ENCODE measurements at places on chromosomes 7 and 10.

DNA sequence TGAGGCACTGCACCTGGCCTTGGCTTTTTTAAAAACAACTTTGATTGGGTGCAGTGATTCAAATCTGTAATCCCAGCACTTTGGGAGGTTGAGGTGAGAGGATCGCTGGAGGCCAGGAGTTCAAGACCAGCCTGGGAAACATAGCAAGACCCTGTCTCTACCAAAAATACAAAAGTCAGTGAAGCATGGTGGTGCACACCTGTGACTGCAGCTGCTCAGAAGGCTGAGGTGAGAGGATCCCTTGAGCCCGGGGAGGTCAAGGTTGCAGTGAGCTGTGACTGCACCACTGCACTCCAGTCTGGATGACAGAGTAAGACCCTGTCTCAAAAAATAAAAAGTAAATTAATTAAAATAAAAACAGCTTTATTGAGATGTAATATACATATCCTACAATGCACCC, 84.9 kb downstream of the NPTX2 start:
- DNase-seq: no peak

GRCh38 chr10:114472877-114473253, 68.6 kb upstream of the AFAP1L2 start:
- DNase-seq: no peak

GRCh38 chr7:20595971-20596370, 19.5 kb upstream of the ABCB5 start:
- no peak for DNase-seq

DNA sequence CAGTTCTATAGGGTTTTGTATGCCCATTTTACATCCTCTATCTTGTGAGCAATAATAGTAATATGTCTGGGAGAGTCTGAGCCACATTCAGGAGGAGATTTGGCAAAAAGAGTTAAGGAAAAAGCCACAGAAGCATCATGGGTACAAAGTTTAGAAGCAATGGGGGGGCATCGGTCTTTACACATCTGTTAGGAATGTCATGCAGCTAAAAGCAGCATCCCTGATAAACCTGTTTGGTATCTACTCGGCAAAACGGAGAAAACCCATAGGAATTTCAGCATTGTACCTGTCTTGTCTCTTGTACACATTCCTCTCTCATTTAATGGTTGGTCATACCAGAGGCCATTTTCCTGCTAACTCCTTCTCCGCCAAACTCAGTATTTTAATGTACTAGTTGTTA, 12.5 kb upstream of the HERPUD2 start:
- no peak for DNase-seq

- DNase-seq: no peak
Observed at GRCh38 chr7:6169805-6170520, 102.5 kb downstream of the CYTH3 start.

- no peak for DNase-seq
Observed at GRCh38 chr7:124457841-124458240, 307.8 kb downstream of the GPR37 start.

GRCh38 chr7:139916717-139917395, 87.8 kb downstream of the TBXAS1 start:
- DNase-seq: no peak

DNA sequence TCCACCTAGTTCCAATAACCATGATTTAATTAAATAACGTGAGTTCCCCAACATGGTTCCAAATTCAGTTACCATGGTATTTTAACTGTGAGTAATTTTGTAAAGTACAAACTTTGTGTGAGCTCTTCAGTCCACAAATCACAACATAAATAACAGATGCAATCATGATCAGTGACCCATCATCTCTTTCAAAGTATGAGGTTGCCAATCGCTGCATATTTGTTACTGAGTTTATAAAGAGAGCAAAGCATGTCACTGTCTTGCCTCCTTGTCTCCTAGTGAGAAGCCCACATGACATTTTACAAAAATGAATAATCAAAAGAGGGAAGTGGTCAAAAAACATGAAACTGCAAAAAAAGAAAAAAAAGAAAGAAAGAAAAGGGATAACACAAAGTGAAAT, 69.1 kb upstream of the PDSS1 start:
- no peak for DNase-seq

- DNase-seq: no peak
Observed at GRCh38 chr10:30116041-30116491, 56.7 kb upstream of the JCAD start.

DNA sequence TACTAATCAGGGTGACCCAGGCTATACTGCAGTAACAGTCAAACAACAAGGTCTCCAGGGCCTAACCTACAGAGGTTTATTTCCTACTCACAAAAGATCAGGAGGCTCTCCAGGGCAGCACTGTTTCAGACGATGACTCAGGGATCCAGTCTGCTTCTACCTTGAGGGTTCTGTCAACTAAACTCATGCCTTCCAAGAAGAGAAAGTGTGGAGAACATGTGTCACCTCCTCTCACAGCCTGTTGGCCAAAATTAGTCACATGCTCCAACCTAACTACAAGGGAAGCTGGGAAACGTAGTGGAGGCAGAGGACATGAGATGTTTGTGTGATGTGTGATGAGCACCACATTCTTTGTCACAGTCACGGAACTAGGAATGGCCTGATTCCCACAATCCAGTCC, 14.7 kb upstream of the INA start:
- DNase-seq: no peak
